Activated naive CD8-positive, alpha-beta T cell treated with anti-CD3 and anti-CD28 coated beads for 36 hours (primary cell): ENCODE measurements at places on chromosomes 6 and 20. TPM values are rescaled to one million over a fixed set of nuclear protein-coding genes. Genes with fewer than 3 reads are reported as not detected.
A peak's percentile ranks its signal among the peaks of the same experiment; 100 is the strongest.

DNA sequence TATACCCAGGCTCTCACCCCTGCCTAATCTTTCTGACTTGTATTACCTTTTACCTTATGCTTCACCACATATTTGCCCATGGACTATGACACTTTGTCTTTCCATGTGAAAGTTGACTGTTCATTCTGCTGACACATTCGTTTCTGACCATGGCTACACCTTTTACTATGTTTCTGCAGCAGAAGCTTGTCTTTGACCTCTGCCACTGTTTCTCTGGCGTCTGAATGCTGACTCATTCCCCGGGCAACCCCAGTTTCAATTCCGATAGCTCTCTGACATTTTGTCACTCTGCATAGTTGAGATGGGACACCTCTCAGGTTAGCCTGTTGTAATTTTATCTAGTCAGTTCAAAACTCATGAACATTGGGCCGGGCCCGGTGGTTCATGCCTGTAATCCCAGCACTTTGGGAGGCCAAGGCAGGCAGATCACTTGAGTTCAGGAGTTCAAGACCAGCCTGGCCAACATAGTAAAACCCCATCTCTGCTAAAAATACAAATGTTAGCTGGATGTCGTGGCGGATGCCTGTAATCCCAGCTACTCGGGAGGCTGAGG is 50.7 kb downstream of the SLC26A8 start:
- no peak for DNase-seq

DNA sequence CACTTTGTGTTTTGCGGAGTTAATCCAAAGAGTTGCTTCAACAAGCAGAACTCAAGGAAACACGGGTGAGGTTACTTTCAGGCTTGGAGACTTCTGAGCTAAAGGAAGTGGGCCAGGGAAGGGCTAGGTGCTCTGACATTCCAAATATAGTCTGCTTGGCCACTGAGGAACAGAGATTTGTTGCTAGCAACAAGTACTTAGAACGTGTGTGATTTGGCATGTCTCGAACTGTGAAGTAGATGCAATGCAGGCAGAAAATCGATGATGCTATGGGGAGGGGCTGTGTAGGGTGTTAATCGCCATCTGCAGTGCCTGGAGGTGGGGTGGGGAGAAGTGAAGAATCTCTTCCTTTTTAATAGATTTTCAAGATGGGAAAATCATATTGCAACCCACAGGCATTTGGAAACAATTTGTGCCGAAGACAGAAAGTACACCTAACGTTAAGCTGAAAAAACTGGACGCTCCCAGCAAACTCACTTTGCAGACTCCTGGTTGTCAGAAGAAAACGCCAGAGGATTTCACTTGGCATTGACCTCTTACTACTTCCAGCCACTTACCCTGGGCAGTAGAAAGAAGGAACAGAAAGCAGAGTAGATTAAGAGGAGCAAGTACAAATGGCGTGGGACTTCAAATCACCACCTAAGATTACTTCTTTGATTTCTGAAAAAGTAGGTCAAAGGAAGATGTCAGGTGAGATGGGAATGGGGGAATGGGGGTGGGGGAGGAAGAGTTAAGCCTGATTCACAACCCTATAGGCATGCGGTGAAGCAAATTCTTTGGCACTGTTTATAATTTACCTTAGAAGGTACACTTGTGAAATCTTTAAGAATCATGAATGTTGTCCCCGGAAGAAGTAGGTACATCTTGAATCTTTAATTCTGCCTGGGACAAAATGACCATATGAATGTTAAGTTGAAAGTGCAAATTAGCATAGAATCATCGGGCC is 314.1 kb downstream of the CD83 start:
- DNase-seq: no peak

DNA sequence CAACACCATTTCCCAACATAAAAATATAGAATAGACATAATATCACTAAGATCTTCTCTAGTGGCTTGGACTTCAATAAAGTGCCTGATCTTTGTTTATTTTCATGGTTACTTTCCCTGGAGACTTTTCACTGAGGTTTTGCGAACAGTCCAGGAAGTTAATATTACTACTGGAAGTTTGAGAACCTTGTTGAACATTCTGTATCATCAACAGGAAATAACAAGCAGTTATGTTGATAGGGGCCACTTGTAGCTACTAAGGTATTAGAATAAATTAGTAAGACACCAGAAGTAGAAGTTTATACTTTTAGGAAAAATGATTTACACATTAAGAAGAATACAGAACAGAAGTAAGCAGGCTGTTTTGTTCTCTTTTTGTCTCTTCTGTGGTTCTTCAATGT is 180.2 kb downstream of the TFAP2B start:
- DNase-seq: no peak

- no peak for DNase-seq
Observed at GRCh38 chr6:112343390-112343789, 3.7 kb upstream of the RFPL4B start.

DNA sequence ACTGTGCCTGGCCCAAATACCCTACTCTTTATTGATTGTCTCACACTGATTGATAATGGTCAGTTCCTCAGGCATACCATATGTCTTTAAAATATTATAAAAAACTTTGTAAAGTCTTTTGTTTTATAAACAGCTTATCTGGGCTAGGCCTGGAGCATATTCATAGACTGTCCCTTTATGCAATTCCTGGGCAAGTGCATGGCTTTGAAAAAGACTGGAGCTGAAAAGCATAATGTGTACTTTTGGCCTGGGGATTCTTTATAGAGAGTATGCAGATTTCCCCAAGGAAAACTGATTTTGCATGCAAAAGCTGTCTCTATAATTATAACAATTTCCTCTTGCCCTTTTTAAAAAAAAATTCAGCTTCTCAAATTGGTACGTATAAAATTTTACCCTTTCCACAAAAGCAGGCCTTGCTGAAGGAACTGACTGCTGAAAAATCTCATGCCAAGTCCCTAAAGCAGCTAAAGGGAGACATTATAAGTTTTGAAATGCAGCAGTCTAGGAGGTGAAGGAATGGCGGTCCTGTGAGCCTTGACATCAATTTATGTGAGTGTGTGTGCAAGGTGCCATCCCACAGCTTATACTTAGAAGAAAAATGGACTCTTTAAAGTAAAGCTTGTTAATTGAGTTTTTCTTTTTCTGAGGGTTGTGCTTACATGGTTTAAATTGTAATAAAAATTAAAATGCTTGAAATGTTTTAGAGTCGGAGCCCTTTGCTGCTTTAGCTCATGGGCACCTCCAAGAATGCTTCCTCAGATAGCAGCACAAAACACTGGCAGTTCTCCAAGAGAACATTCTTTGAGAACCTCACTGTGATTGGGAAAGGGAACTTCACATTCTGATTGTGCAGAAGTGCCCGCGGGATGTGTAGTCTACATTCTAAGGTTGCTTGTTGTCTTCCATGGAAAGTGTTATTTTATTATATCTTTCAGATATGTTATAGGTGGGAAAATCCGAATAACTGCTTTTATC is 43.9 kb downstream of the PLCB4 start:
- DNase-seq: no peak

GRCh38 chr6:154602708-154603107 is 92.2 kb upstream of the CNKSR3 start:
- DNase-seq: no peak

DNA sequence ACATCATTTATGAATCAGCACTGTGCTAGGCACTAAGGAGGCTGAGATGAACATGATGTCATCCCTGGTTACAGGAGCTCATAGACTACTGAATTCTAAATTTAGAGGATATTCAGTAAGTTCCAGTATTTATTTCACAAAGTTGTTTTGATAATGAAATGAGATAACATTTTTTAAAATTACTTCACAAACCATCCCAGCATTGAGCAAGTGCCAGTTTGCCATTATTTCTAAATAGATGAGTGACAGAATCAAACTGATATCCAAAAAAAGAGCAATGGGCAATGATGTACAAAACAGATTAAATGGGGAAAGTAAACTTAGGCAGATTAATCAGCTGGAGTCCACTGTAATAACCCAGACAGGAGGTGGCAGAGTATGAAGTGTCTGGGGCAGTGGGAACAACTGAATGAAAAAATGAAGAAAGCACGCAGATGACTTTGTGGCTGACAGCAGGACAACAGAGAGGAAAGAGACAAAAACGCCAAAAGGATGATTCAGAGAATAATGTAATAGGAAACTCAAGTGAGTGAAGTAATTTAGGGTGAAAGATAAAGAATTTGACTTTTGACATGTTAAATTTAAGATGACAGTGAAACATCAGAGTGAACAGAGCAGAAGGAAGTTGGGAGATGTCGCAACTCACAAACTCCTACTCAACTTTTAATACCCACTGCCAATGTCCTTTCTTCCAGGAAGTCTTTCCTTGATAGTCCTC is 70.2 kb downstream of the RCAN2 start:
- DNase-seq: no peak

DNA sequence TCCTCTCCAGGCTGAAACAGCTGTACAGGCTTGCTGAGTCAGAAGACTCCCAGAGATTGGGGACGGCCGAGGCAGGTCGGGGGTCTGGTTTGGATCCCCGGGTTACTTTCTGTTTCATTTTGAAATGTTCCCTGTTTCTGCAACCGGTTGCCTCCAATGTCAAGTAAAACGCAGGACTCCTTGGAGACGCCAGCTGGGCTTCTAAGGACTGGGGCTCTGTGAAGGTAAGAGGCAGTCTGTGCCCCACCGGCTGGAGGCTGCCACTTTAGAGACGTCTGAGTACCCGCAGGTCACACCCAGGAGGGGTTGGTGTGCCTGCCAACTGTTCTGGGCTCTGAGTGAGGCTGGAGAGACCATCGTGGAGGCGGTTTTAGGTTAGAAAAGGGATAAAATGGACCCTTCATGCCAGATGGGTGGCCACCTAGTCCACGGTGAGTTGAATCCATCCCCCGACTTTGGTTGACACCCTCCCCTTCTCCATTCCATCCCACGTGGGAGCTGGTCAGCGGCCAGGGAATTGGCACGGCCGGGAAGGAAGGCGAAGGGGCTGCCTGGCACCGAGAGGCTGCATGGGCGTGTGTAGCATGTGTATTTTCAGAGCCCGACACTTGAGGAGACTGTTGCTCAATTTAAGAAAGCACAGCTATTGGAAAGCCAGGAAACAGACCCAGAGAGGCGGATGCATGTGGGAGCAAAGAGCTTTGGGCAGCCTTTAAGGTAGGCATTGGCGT is 240.9 kb downstream of the PHACTR1 start:
- peak; percentile 18 for DNase-seq

- no peak for DNase-seq
Observed at GRCh38 chr20:19368351-19368750, 155.9 kb downstream of the SLC24A3 start.

- no peak for DNase-seq
Observed at GRCh38 chr6:36657942-36658544, 20.5 kb upstream of the CDKN1A start.

DNA sequence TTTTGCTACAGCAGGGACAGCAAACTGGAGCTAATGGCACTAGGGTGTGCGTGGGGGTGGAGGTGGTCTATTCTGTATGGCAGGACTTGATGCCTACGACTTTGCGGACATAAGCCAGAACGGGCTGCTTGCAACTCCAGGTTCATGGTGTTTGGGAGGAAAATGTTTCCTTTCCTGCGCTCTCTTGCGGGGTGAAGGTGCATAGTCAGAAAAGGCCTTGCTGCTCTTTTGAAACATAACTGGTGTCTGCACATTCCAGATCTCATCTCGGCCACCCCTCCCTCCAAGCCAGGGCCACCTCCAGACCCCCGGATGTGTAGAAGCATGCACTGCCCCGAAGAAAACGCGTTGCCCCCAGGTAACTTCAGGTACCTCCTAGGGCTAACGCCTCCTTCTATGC is 8.1 kb downstream of the FOXA2 start:
- DNase-seq: no peak

- no peak for DNase-seq
Observed at GRCh38 chr6:8476656-8477055, 41.3 kb upstream of the SLC35B3 start.

DNA sequence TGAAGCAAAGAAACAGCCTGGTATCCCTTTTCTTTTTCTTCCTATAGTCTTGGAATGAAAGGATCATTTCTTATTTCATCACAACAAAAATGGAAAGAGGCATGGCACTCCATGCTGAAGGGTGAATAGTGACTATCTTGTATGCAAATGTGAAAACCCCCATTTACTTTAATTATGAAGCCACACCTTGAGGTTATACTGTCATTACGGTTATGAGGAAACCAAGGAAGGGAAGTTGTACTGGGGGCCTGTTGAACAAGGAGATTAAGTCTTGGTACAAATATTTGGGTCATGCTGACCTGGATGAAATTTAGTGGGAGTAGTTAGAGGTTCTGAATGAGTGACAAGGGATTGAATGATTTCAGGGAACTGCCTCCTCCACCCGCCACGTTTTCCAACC is 8.7 kb upstream of the STXBP5 start:
- DNase-seq: no peak

DNA sequence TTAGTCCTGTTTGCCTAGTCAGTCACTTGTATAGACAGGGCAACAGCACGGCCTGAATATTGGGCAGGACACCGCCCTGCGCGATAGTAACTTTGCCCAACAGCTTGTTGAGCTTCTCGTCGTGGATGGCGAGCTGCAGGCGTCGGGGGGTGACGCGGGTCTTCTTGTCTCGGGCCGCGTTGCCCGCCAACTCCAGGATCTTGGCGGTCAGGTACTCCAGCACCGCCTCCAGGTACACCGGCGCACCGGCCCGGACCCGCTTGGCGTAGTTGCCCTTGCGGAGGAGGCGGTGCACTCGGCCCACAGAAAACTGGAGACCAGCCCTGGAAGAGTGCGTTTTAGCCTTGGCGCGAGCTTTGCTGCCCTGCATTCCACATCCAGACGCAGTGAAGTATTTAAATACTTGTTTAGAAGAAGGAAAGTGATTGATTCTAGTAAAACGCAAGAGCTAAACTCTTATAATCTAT is 92.8 kb upstream of the BTN3A2 start:
- DNase-seq: no peak

ZDHHC14 gene
- total RNA-seq: 3.5 TPM

CLVS2 gene
- total RNA-seq: not detected

CCN6 gene
- total RNA-seq: 0.30 TPM

ZNF337 gene
- 10.6 TPM for total RNA-seq

RIMS1 gene
- total RNA-seq: not detected

ADGRB3 gene
- total RNA-seq: not detected

LKAAEAR1 gene
- total RNA-seq: 0.47 TPM

AHI1 gene
- total RNA-seq: 35.6 TPM

GABRR1 gene
- total RNA-seq: not detected

FKBP5 gene
- 110 TPM for total RNA-seq
